GM20000 (cell line): ENCODE measurements at places on chromosomes 6 and 20.
A peak's percentile ranks its signal among the peaks of the same experiment; 100 is the strongest.

- no peak for DNase-seq
Measured at GRCh38 chr6:6930223-6930880, 177.4 kb upstream of the RREB1 start.

GRCh38 chr6:15736297-15736696 is 73.5 kb upstream of the DTNBP1 start:
- DNase-seq, result no peak

DNA sequence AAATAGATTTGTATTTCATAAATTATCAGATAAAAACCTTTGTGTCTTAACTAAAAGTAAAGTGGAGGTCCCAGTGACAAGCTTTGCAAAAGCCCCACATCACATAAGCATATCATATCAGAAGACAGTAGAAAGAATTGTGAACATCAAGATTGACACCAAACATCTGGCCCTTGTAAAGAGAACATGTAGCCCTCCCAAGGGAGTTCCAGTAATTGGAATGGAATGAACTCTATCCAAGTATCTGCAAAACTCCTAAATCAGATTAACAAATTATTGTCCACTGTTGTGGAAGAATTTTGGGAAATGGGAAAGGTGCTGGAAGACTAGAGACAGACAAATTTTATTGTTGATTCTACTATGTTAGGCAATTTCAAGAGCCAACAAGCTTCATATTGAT is 268.8 kb downstream of the KCNQ5 start:
- no peak for DNase-seq

DNA sequence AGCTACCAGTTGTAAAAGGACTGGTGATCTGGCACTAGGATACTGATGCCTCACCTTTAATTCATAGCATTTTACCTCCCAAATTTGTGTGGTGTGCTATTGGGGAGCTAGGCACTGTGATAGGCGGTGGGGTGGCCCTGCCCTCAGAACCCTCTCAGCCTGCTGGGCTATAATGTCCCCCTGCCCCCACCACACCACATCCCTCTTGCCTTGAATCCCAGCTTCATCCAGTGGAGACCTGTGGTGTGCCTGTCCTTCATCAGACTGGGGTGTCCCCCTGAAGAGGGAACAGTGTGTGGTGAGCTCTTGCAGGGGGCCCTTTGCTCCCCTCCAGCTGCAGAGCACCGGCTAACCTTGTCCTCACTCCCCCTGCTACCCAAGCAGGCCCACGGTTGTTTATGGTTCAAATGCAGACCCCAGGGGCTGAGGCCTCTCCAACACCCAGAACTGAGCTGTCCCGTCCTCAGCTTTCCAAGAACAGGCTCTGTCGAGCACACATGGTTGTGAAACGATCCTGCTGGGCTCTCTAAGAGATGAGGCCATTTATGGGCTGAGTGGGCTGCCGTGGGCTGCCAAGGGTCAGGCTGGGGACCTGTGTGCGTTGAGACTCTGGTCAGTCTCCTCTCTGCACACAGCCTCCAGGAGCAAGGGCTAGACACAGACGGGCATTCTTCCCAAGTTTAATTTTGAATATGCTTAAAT is 26.9 kb upstream of the VEGFA start:
- DNase-seq, result no peak

GRCh38 chr6:52549428-52549827 is 27.4 kb downstream of the TRAM2 start:
- DNase-seq, result no peak

- DNase-seq, result peak; percentile 66
Measured at GRCh38 chr6:108115598-108116058, 41.1 kb upstream of the OSTM1 start.
